ENCODE measurements at places on chromosomes 2 and 18. TPM values are rescaled to one million over a fixed set of nuclear protein-coding genes. Genes with fewer than 3 reads are reported as not detected.

- no peak for DNase-seq
- no peak overlapping the region for H3K27ac ChIP-seq
- no peak overlapping the region for H3K4me3 ChIP-seq
- H3K36me3 ChIP-seq = no peaks in the 10 kb centered on the region
- no peaks in the 10 kb centered on the region for H3K27me3 ChIP-seq
Measured at GRCh38 chr2:240904216-240905175, 1.6 kb upstream of the CROCC2 start.

GKN2 gene
- total RNA-seq = not detected

- no peaks in the 10 kb centered on the region for H3K4me1 ChIP-seq
- H3K27me3 ChIP-seq = no peaks in the 10 kb centered on the region
- no peaks in the 10 kb centered on the region for H3K36me3 ChIP-seq
Measured at GRCh38 chr18:11339188-11339775, 189.9 kb upstream of the PIEZO2 start.

DNA sequence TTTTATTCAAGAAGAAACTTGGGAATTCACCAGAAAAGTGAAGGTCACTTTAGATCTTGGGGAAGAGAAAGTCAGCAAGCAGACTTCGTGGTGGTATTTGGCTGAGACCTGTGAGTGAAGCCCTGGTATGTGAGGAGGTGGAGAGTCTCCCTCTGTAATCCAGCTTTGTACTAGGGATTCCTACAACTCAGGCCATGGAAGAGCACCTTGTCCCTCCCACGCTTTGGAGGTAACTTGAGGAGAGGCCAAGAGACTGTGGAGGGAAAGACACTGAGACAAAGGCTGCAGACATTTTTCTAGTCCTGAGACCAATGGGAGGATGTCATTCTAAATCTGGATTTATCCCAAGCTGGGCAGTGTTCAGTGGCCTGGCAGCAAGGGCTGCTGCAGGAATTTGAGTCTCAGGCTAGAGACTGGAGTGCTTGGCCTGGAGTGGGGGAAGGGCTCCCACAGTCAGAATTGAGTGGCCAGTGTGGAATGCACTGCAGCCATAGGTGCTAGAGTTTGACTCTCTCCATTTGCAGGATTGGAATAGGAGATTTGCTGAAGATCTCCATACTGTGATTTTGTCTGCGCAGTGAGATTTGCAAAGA is 219.0 kb downstream of the ACTR3 start:
- no peaks in the 10 kb centered on the region for H3K36me3 ChIP-seq
- H3K27ac ChIP-seq = no peak overlapping the region
- no peak for DNase-seq
- H3K4me3 ChIP-seq = no peak overlapping the region
- no peaks in the 10 kb centered on the region for H3K27me3 ChIP-seq
- H3K4me1 ChIP-seq = no peaks in the 10 kb centered on the region

DNA sequence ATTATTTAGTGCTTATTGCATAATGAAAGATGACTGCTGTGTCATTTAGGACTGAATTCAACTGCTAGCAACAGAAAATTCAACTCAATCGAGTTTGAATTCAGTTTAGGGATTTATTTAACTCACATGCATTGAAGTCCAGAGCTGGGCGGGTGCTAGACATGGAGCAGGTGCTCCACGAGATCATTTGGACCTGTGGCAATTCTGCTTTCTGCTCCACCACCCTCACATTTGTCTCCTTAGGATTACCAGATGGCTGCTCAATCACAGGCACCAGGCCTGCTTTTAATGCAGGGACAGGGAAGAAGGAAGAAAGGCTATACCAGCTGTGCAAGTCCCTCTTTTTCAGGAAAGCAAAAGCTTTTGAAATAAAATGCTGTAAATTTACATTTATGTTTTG is 572.9 kb upstream of the SLC8A1 start:
- no peak overlapping the region for H3K27ac ChIP-seq
- H3K4me3 ChIP-seq = no peak overlapping the region
- H3K27me3 ChIP-seq = no peaks in the 10 kb centered on the region
- H3K4me1 ChIP-seq = no peaks in the 10 kb centered on the region
- no peak for DNase-seq
- no peaks in the 10 kb centered on the region for H3K36me3 ChIP-seq

SH3BP4 gene
- 37.4 TPM for total RNA-seq

- H3K27ac ChIP-seq = no peak overlapping the region
- no peak overlapping the region for H3K4me3 ChIP-seq
- no peaks in the 10 kb centered on the region for H3K36me3 ChIP-seq
- no peaks in the 10 kb centered on the region for H3K27me3 ChIP-seq
- DNase-seq = no peak
Measured at GRCh38 chr18:45571714-45572113, 43.6 kb upstream of the SLC14A2 start.

GRCh38 chr18:12742453-12742852 is 39.6 kb downstream of the PSMG2 start:
- no peaks in the 10 kb centered on the region for H3K36me3 ChIP-seq
- H3K27me3 ChIP-seq = no peaks in the 10 kb centered on the region
- no peak overlapping the region for H3K4me3 ChIP-seq
- DNase-seq = no peak
- H3K4me1 ChIP-seq = no peaks in the 10 kb centered on the region
- no peak overlapping the region for H3K27ac ChIP-seq

Data from ovary (tissue), 10 donors.